ENCODE measurements at places on chromosomes 6 and 20. TPM values are rescaled to one million over a fixed set of nuclear protein-coding genes. Genes with fewer than 3 reads are reported as not detected.
A peak's percentile ranks its signal among the peaks of the same experiment; 100 is the strongest.

Gene DDO
- 31.1 TPM for total RNA-seq

- no peak for DNase-seq
Measured at GRCh38 chr6:593907-594212, 63.0 kb downstream of the HUS1B start.

DNA sequence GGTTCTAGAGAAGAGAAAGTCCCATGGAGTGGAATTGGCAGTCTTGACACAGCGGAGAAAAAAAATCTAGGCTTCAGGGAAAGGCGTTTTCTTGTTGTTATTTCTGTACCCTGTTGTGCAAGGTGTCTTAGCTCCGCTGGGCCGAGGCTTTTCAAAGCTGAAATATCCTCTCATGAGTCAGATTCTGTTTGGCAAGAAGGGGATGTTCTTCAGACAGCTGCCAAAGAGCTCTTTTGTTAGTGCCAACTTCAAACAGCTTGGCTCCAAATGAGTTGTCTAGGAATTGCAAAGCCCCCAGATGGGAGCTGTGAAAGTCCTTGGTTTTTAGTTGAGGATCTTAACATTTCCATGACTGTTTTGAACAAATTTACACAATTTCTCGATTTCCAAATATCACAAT lies 45.6 kb downstream of the LRRN4 start:
- DNase-seq = peak; percentile 66

GRCh38 chr6:157267109-157267611 lies 56.2 kb downstream of the TMEM242 start:
- no peak for DNase-seq

Gene FAM184A
- total RNA-seq = 1.6 TPM

Gene NKAIN2
- total RNA-seq = 0.22 TPM

- DNase-seq = no peak
Measured at GRCh38 chr20:6848041-6848440, 80.6 kb downstream of the BMP2 start.

DNA sequence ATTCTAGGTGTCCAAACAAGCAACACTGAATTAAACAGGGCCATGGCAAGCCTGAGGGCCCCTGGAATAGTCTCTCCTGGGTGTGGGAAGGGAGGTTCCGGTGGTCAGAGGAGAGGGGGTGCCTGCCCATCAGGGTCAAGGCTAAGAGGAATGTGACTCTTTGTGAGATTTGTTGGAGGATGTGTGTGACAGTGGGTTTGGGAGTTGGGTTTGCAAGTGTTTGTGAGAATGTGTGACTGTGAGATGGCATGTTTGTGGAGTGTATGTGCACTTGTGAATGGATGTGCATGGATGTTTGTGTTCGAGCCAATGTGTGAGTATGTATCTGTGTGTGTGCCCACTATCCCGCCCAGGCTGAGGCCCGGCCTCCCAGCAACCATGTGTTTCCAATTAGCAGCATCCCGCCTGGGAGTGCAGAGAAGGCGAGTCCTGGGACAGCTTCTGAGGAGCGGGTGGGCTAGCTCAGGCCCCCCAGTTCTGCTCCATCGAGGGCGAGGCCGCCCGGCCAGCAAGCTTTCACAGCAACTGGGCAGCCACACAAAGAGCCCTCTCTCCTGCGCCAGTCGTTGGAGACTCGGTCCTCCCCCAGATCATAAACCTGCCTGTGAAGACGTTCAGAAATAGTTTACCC lies 12.6 kb downstream of the FOXC1 start:
- DNase-seq = no peak

Gene BAG2
- total RNA-seq = 12.7 TPM
